ENCODE measurements at places on chromosomes 4 and X.

GRCh38 chr4:10109995-10110670 is 6.5 kb downstream of the WDR1 start:
- no peak for DNase-seq

- no peak for DNase-seq
Measured at GRCh38 chr4:157389741-157390140, 169.2 kb downstream of the GRIA2 start.

DNA sequence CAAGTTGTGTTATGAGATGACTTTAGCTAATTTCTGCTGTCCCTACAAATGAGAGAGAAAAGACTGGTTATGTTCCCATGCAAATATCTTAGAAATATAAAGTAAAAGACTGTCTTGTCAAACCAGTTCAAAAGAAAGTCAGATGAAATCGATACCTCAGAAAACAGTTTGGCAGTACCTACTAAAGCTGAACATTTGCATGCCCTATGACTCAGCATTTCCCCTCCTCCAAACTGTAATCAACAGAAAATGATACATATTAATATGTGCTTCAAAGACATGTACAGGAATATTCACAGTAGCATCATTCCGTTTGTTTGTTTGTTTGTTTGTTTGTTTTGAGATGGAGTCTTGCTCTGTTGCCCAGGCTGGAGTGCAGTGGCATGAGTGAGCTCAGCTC is 90.3 kb downstream of the ARX start:
- peak; percentile 34 for DNase-seq

GRCh38 chr4:146336410-146336807 is 122.1 kb downstream of the REELD1 start:
- DNase-seq: peak; percentile 55

DNA sequence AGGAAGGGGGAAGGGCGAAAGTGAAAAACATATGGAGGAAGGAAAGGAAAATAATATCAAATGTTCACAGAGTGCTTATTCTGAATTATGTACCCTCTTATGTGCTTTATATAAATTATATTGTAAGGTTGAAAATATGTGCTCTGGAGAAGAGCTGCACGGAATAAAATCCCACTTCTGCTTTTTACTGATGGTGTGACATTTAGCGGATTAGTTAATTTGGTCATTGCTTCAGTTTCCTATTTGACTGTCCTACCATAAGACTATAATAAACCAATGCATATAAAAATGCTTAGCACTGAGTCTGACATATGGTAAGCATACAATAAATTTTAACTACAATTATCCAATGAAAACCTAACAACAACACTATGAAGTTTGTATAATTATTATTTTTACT is 86.2 kb downstream of the NPFFR2 start:
- no peak for DNase-seq

DNA sequence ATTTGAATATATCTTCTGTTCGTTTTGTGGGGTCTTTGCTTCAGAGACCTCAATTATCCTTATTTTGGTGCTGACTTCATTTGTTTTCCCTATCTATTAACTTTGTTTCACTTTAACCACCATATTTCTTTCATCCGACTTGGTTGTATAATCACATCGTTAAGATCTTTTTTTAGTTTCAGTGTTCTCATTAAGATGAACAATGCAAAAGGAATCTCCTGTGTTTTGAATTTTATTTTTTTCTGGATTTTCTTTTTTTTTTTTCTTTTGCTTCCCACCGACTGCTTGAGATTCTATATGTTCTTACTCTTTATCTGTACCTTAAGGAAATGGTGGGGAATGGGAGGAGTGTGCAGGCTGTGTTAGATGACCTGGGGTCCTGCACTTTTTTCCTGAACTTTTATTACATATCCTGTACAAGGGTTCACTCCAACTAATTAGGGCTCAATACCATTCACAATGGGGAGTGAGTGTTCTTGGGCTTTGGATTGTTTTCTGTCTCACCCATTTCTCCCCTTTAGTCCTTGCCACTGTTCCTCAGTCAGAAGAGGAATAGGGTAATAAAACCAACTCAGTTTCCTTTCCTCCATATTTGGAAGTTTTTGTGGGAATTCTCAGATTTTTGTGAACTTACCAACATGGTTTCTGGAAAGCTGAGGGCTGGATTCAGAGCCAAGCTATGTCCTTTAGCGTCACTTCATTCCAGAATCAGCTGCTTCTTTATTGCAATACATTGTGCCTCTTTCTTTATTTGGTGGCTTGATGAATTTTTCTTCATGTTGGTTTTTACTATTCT is 43.2 kb upstream of the BMPR1B start:
- DNase-seq: no peak

GRCh38 chr4:114027596-114027995 is 48.1 kb upstream of the ARSJ start:
- DNase-seq: no peak

- no peak for DNase-seq
Measured at GRCh38 chr4:8722556-8722955, 130.0 kb downstream of the CPZ start.

DNA sequence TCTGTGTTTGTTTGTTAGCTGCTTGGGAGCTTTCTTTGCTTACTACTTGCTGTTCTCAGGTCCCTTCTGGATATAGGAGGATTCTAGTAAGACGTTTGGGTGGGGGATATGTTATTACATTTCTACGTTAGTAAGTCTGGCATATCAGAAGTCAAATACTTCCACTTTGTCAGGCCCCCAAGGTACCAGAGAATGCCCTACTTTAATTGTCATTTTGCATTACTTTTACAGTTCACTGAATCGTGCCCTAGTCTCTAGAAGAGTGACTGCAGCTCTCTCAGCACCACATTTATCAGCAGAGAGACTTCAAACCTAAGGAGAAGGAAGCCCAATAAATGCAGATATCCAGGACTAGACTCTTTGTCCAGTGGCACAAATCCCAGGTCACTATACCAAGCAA is 54.4 kb downstream of the PCDH19 start:
- no peak for DNase-seq

GRCh38 chr4:52728691-52729240 is 22.5 kb downstream of the ERVMER34-1 start:
- DNase-seq: no peak

GRCh38 chr4:48905363-48906015 is 1.1 kb downstream of the OCIAD2 start:
- peak; percentile 74 for DNase-seq

DNA sequence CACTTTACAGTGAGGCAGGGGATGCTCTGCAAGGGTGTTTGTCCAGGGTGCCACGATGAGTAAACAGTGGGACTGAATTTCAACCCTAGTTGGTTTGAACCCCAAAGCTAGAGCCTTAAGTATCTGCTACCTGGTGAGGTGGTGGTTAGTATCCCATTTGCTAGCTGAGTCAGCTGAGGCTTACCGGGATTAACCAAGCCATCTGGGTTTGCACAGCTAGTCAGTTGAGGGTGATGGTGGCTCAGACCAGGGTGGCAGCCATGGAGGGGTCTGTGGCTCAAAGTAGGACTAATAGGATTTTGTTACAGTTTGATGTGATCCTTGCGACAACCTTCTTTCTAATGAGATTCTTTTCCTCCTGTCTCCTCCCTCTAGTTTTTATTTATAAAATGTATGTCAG is 1.9 kb downstream of the EVC start:
- no peak for DNase-seq

DNA sequence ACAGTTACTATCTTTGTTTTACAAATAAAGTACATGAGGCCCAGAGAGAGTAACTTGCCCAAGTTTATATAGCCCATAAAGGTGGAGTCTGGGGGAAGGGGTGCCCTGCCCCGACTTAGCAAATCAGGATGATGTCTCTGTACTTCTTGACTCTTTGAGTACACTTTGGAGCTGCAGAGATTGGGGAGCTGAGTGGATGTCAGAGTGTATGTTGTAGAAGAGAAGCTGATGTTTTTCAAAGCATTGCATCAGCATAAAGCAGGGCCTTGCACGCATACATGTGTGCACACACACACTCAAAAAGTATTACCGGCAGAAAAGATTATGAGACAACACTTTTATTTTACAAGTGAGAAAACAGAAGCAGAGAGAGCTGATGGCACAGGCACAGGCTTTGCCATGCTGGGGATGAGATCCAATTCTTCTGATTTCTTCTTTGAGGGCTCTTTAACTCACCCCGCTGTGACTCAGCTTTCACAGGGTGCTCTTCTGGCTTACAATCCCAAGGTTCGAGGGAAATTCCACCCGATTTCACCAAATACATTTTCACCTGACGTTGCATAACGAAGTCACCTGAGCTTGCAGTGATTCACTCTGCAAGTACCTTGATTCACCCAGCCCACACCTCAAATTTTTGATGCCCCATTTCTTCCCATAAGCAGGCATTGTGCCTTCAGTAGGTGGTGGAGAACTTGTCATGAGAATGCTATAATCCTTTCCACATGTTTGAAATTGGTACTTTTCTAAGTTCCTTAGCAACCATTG is 292.8 kb upstream of the BOD1L1 start:
- DNase-seq: peak; percentile 98

DNA sequence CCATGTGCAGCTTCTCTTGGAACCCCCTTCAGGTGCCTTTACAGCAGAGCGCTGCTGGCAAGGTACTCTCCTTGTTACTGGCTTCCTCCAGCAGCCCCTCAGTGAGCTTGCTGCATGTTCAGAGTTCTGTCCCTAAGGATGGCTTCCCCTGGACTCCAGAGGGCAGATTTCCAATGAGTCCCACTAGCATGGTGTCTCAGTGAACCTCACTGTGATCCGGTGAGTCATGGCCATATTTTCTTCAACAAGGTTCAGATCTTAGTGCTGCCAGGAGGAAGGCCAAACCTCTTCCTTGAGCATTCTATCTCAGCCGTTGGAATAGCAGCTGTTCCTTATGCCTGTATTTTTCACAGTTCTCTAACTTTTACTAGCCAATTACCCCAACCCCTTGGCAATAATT is 98.8 kb downstream of the CASK start:
- peak; percentile 0 for DNase-seq

GRCh38 chr4:138521809-138522208 is 279.7 kb upstream of the SLC7A11 start:
- DNase-seq: no peak

- DNase-seq: no peak
Measured at GRCh38 chrX:39616098-39616729, 481.5 kb downstream of the BCOR start.

DNA sequence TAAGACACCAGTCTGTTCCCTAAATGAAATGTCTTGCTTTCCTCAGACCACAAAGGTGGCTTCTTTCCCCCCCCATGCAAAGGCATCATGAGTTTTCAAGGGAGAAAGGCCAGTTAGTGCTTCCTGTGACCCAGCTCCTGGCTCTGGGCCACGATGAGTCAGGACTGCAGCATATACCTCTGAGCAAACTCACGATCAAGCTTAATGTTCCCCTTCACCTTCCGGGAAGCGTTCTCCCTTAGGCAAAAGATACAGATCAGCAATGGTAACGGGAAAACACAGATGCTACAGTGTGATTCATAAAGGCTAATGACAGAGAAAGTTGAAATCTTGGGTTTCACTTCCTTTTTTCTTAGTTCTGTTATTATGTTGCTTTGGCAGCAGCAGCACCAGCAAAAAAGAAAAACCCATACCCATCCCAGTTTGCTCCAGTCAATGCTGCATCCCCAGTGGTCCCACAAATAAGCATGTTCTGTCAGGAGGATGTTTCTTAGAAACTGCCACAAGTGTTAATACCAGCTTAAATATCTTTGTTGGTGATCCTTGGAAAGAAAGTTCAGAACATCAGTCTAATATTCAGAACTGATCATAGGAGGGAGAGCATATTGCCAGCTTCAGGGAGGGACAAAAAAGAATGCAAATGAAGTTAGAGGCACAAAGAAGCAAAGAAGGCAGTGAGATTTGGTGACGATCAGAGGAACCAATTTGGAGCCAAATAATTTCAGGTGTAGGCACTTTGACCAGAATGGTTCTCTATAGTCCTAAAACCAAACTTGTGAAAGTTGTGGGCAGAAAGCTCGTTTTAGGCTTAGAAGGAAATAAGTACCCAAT is 41.2 kb downstream of the LONRF3 start:
- DNase-seq: peak; percentile 90

DNA sequence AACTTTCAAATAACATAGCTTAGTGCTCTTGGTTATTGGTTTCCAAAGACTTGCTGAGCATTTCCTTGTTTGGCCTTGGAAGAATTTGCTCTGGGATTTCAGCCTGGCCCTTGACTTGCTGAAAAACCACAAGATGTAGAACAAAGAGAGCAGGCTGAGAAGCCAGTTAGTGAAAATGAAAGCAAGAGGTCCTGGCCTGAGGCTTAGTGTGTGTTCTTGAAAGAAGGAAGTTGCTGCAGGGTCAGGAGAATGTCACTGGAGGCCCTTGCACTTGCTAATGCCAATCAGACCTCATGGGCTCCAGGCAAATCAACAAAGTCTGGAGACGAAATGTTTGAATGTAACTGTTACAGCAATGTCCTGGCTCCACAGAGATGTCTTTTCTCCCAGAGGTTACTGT is 79.4 kb downstream of the SYNPO2 start:
- DNase-seq: no peak

GRCh38 chr4:163548481-163549243 is 54.2 kb downstream of the TMA16 start:
- peak; percentile 50 for DNase-seq

- DNase-seq: no peak
Measured at GRCh38 chr4:187357045-187357643, 633.5 kb upstream of the FAT1 start.

- no peak for DNase-seq
Measured at GRCh38 chrX:132716006-132716405, 227.2 kb upstream of the MBNL3 start.

GRCh38 chrX:17298564-17298963 is 76.4 kb upstream of the NHS start:
- DNase-seq: no peak

- peak; percentile 77 for DNase-seq
Measured at GRCh38 chr4:73673286-73673685, 53.0 kb upstream of the RASSF6 start.

GRCh38 chr4:101081695-101082369 is 265.5 kb downstream of the PPP3CA start:
- peak; percentile 38 for DNase-seq

- peak; percentile 3 for DNase-seq
Measured at GRCh38 chr4:185082561-185082960, 60.5 kb upstream of the SLC25A4 start.

GRCh38 chr4:144202081-144202480 is 61.6 kb upstream of the GYPA start:
- DNase-seq: peak; percentile 81

GRCh38 chrX:130539721-130540321 is 138.0 kb downstream of the RBMX2 start:
- DNase-seq: peak; percentile 33

DNA sequence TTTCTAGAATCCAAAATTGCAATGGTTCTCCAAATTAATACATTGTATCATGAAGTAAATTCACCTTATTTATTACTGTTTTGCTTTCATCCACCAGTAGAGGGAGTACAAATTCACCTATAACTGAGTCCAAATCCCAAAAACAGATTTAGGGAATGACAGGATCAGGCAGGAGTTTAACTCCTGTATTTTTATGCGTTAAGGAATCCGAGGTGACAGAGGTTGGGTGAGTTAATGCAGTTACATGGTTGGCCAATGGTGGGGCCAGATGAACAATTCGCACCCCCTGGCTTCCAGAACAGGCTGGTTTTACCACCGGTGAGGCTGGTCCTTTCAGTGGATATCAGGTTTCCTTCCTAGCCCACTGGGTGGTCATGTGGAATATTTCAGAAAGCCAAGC is 82.4 kb downstream of the MTNR1A start:
- DNase-seq: peak; percentile 40

- no peak for DNase-seq
Measured at GRCh38 chr4:13922459-13922858, 294.9 kb upstream of the BOD1L1 start.
